Sigmoid colon (tissue), 7 donors: ENCODE measurements at places on chromosomes 13 and 19. TPM values are rescaled to one million over a fixed set of nuclear protein-coding genes. Genes with fewer than 3 reads are reported as not detected.

Gene DCLK1
- total RNA-seq: 39.6 TPM

Gene ADGRE2
- total RNA-seq: 0.55 TPM

Gene RASGRP4
- total RNA-seq: 3.6 TPM

Gene ZNF443
- 5.6 TPM for total RNA-seq

Gene CD79A
- not detected for total RNA-seq
